ENCODE measurements at places on chromosomes 5 and 9.
A peak's percentile ranks its signal among the peaks of the same experiment; 100 is the strongest.

DNA sequence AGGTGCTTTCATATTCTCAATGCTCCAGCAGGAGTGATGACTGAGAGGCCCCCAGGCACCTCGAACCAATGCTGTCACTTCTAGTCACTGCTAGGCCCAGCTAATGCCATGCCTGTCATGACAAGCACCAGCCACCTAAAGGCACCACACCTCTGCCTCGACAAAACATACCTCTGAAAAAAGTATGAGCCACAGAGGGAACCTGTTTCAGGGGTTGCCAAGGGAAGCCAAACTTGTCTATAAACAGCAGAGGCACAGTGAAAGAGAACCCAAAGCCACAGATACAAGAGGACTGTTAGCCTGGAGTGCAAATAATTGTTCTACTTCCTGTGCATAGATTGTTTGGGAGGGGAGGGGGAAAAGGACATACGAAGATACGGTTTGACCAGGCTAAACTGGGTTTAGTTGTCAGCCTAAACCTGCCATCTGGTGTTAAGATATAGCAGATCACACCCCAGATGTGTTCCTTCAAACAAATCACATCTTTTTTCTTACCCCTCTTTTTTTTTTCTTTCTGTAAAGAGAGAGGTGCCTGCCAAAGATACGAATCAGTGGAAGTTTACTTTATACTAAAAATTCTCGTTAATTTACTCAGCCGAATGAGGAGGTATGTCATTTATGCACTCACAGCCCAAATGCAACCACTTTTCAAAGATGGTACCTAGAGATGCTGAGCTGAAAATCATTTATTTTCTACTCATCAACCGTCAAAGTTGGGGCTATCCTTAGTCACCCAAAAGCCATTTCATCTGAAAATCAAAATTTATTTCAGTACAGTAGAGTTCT, 45.7 kb downstream of the BNC2 start:
- peak; percentile 73 for DNase-seq

DNA sequence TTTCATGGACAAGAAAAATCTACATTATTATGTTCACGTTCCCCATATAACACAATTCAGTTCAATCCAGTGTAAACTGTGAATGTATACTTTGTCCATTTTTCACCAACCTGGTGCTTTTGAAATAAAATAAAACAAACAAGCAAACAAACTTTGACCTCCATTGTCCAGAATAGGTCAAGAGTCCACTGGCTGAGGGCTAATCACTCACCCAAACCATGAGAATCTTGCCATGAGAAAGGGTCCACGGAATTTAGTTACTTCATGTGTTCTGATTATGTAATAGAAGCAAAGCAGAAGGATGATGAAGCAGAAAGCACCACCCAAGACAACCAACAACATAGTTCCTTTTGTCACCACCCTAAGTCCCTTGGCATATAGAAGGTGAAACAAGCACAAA, 28.7 kb downstream of the DIAPH1 start:
- DNase-seq = no peak

GRCh38 chr5:122576256-122577016, 198.4 kb upstream of the SNX2 start:
- no peak for DNase-seq

DNA sequence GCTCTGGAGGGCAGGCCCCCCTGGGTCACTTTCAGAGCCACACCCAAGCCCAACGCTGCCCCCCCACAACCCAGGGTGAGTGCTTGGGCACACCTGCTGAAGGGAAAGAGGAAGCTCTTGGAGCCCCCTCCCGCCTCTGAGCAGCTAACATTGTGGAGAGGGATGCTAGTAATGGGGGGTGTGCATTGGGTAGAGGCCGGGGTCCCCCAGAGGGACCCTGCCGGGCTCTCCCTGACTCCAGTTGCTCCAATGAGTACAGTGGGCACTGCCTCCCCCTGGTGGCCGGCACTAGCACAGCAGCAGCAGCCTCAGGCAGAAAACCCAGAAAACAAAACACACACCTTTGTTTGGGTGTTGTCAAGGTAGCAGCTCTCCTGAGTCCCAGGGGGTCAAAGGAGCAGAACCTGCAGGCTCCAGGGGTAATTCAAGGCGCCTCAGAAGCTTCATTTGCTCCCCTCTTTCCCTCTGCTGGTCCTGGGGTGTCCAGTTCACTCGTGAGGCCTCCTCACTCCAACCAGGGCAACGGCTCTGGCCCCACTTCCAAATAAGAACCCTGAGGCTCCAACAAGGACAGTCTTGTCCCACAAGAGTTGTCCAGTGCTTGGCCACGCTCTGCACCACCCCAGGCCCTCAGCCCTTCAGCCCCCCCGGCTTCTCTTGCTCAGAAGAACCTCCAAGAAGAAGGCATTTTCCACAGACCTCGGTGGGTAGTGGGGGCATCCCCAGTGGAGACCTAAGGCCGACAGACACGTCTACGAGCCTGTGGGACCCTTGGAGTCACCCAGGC, 16.1 kb downstream of the GBGT1 start:
- peak; percentile 84 for DNase-seq

Data from lower leg skin (tissue), 4 donors.